ENCODE measurements at places on chromosomes 5 and 9.

DNA sequence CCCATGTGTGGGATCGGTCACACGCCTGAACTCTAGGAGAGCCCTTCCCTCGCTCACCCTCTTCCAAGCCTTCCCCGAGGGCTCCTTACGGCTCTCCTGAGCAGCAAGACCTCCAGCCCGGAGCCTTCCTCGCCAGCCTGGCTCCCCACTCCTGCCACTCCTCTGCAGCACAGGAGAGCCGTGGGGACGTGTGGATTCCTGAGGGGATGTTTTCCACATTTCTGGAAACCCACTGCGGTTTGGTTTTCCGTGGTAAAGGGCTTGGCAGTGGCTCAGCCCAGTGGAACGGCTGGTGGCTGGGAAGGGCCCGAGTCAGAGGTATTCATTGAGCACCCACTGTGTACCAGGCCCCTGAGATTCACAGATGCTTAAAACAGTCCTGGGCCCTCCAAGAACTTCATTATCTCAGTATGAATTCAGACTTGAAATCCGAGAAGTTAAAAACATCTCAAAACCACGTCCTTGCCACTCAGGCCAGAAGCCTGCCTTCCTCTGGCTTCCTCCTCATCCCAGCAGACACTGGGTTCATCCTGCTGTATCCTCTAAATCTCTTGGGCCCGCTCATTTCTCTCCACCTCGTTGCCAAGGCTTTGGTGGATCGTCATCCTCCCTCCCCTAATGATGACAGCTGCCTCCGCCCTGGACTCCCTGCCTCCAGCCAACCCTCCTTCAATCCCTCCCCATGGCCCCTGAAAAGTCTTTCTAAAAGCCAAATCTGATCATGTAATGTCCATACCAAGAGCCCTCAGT lies 109.6 kb downstream of the FGF18 start:
- no peak for DNase-seq

- DNase-seq = no peak
Measured at GRCh38 chr9:124355039-124355940, 60.0 kb downstream of the PSMB7 start.

- DNase-seq = peak; percentile 18
Measured at GRCh38 chr5:109743770-109744212, 54.1 kb downstream of the MAN2A1 start.

GRCh38 chr9:136997830-136998234 lies 1.5 kb upstream of the CLIC3 start:
- no peak for DNase-seq

GRCh38 chr9:118651511-118651910 lies 717.7 kb downstream of the BRINP1 start:
- DNase-seq = no peak

DNA sequence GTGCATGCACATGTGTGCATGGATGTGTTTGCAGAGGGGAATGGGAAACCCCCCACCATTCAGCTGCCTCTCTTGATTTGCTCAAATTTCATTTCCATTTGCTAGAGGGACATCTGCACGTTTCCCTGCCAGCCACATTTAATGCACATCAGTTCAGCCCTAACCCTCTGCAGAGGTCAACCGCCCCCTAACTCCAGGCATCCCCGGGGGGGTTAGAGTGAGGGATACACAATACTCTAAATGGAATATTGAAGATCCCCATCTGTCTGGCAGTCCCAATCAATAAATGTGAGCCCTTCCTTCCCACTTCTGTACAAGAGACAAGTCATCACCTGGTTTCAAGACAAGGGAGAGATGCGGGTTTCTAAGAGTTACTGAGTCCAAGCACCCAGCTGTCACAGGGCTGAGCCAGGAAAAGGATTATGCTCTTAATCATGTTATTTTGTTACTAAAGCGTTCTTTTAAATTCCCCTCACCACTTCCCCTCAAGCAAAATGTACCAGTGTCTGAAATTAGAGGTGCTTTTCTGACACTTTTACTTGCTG lies 134.1 kb downstream of the SEMA6A start:
- DNase-seq = no peak

DNA sequence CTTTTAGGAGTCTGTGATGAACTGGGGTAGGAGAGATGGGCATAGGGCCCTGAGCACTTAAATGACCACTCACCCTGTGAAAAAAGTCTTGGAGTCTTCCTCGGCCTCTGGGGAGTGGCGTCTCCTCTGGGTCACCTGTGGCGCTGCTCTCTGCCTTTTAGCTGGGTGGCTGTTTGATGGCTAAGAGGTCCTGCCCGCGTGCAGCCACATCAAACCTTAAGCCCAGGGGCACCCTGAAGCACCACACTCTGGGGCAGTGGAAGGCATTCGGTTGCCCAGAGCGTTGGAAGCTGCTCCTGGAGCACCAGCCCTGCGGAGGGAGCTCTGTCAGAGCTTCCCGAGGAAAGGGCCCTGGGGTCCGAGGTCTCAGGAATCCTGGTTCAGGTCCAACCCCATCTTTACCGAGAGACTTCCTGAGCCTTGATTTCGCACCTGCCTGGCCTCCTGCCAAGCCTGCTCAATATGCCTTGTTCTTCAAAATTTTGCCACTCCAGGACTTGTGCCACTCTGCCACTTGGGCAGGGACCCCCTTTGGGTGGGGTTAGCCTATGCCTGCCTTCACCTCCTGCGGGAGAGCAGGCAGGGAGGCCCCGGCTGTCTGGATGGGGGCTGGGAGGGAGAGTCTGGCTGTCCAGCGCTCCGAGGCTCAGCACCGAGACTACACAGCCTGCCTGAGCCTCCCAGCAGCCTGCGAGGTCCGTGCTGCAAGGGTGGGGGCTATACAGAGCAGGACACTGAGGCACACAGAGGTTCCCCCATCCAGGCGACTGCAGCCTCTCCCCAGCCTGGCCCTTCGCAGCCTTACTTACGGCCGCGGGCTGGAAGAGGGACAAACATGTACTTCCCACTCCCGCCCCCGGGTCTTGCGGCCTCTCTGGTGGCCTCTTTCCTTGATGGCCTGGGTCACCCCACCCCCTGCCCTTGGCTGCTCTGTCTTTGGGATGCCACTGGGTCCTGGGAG lies 63.4 kb upstream of the RNU6ATAC start:
- DNase-seq = no peak

DNA sequence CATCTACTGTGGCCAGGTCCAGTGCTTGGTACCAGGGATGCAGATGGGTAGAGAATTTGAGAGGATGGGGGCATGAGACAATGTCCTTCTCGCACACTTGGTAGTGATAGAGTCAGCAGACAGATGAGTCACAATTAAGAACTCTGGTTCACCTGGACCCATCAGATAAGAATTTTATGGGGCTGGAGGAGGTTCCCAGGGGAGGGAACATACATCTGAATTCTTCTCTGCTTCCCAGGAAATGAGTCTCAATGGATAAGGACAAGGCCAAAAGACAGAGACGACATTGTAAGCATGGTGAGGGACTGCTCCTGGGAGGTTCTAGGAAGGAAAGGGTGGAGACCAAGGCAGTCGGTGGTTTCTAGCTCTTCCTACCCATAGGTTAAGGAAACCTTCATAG lies 5.3 kb downstream of the SLC4A9 start:
- no peak for DNase-seq

- DNase-seq = no peak
Measured at GRCh38 chr9:81460693-81461092, 228.7 kb downstream of the TLE1 start.
